ENCODE measurements at places on chromosomes 5 and 9.
A peak's percentile ranks its signal among the peaks of the same experiment; 100 is the strongest.

DNA sequence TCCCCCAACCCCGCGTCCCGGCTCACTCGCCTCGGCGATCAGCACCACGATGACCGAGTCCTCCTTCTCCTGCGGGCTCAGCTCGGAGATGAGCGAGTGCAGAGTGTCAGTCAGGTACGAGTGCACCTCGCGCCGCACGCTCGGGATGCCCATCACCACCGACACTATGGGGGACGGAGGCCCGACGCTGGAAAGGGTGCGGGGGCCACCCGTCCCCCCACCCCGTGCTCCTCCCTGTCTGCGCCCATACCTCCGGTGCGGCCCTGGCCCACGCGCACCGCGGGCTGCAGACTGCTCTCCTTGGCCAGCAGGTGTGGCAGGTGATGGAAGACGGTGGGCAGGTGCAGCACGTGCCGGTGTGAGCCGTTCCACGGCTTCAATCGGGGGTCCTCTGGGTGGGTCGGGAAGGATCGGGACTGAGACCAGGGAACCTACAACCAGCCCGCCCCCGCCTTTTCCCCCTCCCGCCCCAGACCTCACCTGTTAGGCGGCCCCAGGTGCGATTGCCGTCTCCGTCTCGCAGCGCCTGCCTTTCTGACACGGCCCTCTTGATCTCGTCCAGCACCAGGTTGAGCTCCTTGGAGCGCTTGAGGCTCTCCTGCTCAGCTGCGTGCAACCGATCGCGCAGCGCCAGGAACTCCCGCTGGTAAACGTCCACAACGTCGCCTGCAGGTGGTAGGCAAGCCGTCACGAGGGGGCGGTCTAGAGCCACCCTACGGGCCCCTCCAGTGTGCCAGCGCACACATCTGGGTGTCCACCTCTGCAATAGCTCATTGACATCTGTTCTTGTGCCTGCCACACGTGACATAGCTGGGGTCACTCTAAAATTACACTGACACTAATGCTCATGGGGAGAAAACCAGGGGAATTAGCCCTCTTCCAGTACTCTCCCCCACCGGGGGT, 5.1 kb downstream of the MGAT4B start:
- DNase-seq, result no peak

DNA sequence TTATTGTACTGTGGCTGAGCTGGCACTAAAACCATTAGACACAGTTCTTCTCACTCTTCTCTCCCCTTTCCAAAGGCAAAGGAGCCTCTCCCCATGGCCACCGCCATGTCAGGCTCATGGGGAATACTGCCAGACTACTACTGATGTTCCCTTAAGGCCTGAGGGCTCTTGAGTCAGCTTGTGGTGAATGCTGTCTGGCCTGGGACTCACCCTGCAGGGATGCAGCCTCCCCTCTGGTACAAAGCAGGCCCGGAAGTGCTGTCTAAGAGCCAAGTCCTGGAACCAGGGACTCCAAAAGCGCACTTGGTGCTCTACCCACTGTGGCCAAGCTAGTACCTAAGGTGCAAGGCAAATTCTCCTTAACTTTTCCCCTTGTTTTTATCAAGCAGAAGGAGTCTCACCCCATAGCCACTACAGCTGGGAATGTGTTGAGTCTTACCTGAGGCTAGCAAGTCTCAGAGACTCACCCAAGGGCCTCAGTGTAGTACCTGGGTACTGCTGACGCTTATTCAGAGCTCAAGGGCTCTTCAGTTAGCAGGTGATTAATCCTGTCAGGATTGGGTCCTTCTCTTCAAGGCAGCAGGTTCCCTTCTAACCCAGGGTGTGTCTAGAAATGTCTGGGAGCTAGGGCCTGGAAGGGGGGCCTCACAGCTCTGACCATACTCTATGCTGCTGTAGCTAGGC, 33.2 kb upstream of the C5orf46 start:
- DNase-seq, result peak; percentile 47

GRCh38 chr5:95913663-95914062, 48.0 kb downstream of the ELL2 start:
- no peak for DNase-seq

- DNase-seq, result no peak
Observed at GRCh38 chr5:113205323-113205722, 228.7 kb downstream of the DCP2 start.

- no peak for DNase-seq
Observed at GRCh38 chr9:21817176-21817575, 14.7 kb downstream of the MTAP start.
